ENCODE measurements at places on chromosomes 3 and 15.

GRCh38 chr3:117104792-117105191, 395.2 kb downstream of the TUSC7 start:
- no peak for DNase-seq

GRCh38 chr3:105827959-105828358, 40.9 kb downstream of the CBLB start:
- DNase-seq, result peak; percentile 92

GRCh38 chr3:131898346-131898745, 136.5 kb downstream of the CPNE4 start:
- DNase-seq, result no peak

DNA sequence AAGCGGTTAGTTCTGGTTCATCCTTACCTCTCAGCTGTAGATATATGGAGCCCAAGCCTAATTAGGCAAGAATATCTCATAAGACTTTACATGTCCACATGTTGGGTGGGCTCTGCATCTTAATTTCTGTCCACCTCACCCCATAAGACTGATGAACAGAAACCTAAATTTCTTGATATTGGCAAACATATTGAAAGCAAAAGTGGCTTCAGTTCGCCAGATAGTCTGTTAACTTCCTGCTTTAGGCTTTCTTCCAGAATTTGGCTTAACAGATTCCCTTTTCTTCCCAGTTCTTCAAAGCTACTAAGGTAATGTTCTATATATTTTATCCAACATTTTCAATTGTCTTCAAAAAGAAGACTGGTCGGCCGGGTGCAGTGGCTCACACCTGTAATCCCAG, 19.7 kb downstream of the GABPB1 start:
- no peak for DNase-seq

GRCh38 chr15:75235760-75236729, 22.1 kb upstream of the GOLGA6C start:
- no peak for DNase-seq

DNA sequence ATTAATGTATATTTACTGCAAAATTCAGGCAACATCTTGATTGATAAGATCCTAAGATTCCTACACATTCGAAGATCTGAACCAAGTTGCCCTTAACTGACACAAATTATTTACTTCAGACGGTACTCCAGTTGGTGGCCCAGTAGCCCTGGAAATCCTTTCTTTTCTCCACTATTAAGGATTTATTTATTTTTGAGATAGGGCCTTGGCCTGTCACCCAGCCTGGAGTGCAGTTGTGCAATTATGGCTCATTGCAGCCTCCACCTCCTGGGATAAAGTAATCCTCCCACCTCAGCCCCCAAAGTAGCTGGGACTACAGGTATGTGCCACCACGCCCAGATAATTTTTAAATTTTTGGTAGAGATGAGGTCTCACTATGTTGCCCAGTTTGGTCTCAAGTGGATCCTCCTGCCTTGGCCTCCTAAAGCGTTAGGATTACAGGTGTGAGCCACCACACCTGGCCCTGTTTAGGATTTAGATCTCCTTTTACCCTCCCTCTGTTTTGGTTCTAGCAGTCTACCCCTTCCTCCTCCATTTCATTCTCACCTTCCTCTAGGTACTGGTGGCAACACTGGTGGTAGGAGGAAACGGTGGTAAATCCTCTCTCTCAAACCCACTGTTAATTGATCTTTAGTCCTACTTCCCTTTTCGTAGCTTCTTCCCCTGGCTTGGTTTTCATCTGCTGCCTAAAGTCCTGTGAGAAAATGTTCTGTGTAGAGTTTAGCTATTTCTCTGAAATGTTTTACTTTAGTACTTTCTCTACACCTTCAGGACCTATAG, 12.7 kb upstream of the ZNF609 start:
- DNase-seq, result no peak

- DNase-seq, result peak; percentile 59
These were observed 255.0 kb downstream of the OCA2 start for GRCh38 chr15:27844018-27844666.

GRCh38 chr3:110419601-110420000, 652.0 kb upstream of the NECTIN3 start:
- DNase-seq, result no peak

GRCh38 chr15:87732976-87733375, 523.6 kb downstream of the NTRK3 start:
- DNase-seq, result no peak

DNA sequence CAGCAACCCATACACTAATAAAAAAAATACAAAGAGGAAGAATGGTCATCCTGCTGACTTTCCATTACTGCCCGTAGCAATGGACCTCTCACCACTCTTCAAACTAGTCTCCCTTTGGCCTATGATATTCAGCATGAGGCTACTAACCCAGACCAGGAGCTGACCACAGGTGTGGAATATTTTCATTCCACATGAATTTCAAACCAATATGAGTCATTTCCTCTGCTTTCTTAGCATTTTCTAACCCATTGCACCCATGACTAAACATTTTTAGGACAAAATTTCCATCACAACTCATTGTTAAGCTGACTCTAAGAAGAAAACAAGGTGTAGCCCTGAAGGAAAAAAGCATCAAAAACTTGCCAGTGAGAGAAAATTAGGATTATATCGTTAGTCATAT, 34.0 kb upstream of the ZPLD1 start:
- no peak for DNase-seq
